ENCODE measurements at places on chromosomes 2 and 18.

DNA sequence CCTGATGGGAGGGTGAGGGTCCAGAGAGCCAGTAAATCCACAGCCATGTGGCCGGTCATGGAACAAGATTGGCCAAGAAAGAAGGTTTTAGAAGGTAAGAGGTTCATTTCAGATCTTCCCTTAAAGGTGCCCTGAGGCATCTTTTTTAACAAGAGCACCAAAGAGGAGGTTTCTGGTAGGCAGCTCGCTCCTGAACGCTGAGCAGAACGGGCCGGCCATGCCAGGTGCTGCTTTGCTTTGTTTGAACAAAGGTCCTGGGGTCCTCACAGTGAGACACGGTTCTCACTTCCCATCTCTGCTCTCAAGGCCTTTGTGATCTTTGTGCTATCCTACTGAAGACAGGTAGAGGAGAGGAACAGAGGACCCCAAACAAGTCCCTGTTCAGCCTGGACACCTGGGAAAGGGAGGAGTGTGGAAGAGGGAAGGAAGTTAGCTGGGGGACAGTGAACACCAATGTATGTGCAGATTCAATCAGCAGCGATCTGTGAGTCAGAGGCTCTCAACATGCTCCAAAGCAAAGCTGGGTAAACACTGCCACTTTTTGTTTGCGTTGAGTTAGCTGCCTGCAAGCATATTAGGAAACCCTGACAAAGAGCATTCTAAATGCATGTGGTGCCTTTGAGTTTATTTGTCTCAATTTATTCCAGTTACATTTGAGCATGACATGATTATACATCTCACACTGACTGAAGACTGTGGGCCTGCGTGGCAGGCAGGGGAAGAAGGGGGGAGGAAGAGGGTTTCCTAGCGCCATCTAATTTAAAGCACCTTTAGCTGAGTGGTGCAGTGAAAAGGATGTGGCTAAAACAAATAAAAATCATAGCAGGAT, 102.4 kb downstream of the ASB1 start:
- no peak for DNase-seq

- DNase-seq, result no peak
These were observed 193.4 kb downstream of the SOX11 start for GRCh38 chr2:5885451-5886173.

- DNase-seq, result no peak
These were observed 788 bp downstream of the USP14 start for GRCh38 chr18:159037-159652.

GRCh38 chr18:53772293-53772692, 452.2 kb downstream of the MBD2 start:
- DNase-seq, result no peak

DNA sequence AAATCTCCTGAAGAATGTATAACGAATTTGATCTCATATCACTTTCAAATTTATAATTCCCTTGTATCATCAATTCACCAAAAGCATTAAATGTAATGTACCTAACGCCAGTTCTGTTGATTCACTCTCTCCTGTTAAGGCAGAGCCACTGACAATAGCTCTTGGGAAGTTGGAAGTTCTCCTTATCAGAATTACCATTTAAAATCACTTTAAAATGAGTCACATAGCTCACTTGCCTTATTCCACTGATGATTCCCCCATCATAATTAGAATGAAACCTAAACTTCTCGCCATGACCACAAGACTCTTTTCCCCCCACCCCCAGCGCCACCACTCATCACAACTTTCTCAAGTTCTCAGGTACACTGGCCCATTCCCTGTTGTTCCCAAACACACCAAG, 117.1 kb downstream of the PID1 start:
- no peak for DNase-seq

DNA sequence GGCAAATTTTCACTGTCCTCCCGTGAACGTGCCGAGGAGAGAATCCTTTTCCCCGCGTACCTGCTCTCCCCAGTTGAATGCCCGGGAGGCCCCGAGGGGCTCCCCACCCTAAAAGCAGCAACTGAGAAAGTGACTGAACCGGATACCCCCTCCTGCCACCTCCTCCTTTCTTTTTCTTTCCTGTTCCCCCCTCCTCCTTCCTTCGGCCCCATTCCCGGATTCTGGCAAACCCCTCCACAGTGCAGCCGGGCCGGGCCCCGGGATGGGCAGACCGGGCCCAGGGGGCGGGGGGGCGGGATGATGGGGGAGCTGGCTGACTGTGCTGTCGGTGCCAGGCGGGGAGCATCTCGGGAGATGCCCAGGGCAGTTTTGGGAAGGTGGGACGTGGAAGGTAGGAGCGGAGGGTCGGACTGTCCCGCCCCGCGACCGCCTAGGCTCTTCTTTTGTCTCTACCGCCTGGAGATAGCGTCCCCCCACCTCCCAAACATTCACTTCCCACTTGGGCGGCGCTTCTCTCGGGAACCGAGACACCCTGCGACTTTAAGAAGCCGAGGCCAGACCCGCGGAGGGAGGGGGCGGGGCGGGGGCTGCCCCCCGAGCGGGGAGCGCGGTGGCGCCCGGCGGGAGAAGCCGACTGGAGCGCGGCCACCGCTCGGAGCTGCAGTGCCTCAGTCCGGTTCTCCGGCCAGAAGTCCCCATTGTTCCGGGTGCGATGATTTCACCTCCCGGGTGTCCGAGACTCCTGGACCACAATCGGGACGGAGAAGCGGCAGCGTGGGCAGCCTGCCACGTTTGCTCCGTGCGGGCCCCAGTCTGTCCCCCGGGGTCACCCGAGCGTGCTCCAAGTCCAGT, 8.2 kb downstream of the DLX2 start:
- no peak for DNase-seq

DNA sequence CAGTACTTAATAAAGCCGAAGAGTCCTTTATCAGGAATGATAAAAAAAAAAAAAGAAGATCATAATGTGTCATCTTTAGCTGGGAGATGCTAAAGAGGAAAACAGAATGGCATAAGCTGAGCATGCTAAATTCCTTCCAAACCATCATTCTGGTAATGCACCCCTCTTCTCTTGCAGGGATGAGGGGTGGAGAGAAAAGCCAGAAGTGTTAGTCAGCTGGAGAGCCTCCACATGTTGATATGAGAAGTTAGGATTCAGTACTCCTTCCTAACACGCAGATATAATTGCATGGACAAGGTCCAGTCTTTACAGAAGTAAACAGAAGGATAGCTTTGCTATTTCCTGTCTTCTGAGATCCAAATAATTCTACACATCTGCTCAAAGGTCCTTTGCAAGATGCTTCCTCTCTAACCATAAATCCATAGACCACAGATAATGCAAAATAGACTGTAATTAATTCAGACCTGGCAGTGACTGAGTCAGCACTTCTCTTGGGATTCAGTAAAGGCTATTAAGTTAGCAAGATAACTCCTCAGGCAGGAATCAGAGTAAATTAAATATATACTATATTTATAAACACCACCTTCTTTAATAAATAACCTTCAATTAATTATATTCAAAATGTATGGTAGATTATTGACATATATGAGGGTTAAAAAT, 930.0 kb upstream of the KLHL29 start:
- no peak for DNase-seq

GRCh38 chr2:102271844-102272243, 39.5 kb upstream of the IL1RL1 start:
- no peak for DNase-seq

DNA sequence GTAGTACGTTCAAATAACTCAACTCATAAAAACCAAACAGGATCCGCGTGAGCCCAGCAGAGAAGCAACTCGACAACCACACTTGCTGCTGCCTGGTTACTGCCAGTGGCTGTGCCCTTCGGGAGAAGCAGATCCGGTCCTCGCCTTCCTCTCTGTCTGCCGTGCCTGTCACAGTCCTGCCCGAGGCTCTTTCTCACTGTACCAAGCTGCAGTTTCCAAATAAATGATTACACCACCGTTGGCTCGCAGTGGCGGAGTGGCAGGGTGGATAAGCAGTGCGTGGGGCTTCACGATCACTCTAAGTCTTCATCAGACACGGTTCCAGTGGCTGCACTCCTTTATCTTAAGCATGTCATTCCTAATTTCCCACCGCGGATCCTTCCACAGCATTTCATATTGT, 26.1 kb upstream of the SALL3 start:
- no peak for DNase-seq

DNA sequence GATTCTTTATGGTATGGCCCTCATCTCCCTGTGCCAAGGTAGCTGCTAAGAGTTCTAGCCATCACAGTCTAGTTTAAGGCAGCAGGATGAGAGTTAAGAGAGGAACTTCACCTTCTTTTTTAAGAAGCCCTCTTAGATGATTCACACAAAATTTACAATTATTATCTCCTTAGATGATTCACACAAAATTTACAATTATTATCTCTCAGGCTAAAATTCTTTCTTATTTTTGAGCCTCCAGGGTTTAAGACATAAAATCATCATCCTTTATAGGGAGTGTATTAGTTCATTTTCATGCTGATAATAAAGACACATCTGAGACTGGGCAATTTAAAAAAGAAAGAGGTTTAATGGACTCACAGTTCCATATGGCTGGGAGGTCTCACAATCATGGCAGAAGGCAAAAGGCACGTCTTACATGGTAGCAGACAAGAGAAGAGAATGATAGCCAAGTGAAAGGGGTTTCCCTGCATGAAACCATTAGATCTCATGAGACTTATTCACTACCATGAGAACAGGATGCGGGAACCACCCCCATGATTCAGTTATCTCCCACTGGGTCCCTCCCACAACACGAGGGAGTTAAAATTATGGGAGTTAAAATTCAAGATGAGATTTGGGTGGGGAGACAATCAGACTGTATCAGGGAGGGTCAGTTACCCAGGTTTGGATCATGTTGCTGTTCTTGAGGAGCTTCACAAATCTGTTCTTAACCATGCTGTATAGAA, 133.0 kb upstream of the MYO3B start:
- no peak for DNase-seq

- no peak for DNase-seq
These were observed 178.6 kb upstream of the RBMS1 start for GRCh38 chr2:160672211-160672610.

- DNase-seq, result no peak
These were observed 72.3 kb downstream of the MDH1 start for GRCh38 chr2:63661076-63661475.

DNA sequence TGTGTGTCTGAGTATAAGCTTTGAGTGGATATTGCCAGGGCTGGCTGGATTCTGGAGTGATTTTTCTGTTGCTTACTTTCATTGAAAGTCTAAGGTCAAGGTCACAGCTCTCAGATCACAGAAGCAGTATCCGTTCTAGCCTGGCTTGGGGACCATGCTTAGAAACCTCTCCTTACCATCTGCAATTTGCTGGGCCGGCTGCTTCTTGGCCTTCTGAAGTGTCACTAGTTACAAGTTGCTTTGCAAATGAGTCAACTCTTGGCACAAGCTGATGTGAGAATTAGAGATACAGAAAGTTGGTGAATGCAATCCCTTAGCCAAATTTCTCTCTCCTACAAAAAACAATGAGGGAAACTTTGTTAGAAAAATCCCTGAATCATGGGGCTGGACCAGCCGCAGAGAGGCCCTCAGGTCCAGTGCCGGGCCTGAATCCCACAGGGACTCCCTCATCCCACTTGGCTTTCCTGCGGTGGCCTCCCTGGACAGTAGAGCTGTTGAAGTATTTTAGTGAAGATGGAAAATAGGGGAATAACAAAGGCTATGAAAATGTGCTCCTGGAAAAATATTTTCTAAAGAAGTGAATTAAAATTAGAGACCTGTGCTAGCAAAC, 92.7 kb upstream of the CNGA3 start:
- no peak for DNase-seq

DNA sequence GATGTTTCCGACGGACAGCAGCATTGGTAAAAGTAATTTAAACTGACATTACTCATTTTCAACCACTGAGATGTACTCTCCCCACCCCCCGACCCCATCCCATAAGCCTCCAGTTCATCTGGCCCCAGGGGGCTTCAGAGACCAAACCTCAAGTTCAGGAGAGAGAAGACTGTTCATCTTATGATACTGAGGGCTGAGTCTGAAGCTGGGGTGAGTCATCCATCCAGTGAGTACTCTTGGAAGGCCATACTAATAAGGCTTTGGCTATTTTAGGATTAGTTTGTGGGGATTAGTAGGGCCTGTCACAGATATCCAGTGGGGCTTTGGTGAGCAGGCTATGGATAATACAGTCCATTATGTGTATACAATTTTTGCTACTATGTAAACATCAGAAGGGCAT, 125.3 kb upstream of the APCDD1 start:
- no peak for DNase-seq

DNA sequence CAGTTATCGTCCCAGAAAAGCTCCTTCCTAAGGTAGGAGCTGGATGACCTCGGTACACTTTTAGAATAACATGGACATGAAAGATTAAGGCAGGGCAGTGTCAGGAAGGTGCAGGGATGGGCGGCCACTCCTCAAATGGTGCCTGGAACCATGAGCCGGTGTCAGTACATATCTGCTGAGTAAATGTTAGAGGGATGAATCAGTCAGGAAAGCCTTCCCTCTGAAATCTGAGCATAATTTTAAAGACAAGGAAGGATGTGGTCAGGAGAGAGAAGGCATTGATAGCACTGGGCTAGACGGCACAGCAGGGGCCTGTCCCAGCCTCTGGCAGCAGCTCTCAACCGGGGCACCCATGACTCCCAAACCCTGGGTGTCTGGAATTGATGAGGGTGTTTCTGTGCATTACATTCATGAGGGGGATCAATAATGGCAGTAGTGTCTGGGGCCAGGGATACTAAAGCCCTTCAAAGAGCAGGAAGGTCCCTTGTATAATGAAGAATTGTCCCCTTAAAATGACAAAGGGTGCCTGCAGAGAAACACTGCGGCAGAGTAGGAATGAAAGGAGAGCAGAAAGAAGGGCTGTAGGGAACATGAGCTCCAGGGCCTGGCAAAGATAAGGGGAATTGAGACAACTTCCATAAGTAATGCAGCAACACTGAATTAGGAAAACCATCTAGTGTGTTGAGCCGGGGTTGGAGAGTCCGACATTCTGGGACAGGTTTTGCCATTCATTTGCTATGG, 162.3 kb upstream of the REV1 start:
- DNase-seq, result no peak

DNA sequence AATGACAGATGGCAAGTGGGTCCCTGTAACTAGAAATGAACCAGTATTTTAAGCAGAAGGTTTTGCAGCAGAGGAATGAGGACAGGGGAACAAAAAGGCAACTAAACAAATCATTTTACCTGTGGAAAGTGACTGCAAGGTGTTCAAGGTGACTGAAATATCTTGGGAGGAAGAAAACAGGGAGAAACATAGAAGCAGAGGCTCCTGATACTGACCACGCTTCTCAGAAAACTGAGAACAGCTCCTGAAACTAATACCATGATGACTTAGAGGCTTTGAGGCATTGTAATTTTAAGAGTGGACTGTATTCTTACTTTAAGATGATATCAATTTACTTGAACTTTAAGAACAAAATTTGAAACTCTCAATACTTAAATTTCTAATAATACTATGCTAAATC, at the start of gene DYTN:
TSS of gene DYTN (minus strand) at position 101 of the 400 bp plus-strand sequence. CDS start 117 bp downstream, outside the sequence.
- no peak for DNase-seq

GRCh38 chr2:17558878-17559277, 18.4 kb downstream of the VSNL1 start:
- no peak for DNase-seq

DNA sequence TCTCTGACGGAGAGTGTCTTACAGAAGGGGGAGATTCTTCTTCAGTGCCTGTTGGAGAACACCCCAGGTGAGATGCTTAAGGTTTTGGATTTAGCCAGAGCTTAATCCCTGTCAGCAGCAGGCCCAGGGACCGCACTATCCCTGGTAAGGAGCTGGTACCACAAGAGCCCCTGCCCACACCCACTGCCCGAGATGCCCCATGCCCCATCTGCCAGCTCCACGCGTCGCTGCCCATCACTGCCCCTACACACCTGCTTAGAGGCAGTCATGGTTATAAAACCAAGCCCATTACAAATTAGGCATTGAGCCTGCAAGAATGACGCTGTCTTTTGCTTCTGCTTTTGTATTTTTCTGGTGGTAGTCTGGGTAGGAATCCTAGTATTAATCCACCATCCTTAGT, 21.7 kb downstream of the CEP68 start:
- no peak for DNase-seq
